ENCODE measurements at places on chromosomes 4 and X. TPM values are rescaled to one million over a fixed set of nuclear protein-coding genes. Genes with fewer than 3 reads are reported as not detected.

DNA sequence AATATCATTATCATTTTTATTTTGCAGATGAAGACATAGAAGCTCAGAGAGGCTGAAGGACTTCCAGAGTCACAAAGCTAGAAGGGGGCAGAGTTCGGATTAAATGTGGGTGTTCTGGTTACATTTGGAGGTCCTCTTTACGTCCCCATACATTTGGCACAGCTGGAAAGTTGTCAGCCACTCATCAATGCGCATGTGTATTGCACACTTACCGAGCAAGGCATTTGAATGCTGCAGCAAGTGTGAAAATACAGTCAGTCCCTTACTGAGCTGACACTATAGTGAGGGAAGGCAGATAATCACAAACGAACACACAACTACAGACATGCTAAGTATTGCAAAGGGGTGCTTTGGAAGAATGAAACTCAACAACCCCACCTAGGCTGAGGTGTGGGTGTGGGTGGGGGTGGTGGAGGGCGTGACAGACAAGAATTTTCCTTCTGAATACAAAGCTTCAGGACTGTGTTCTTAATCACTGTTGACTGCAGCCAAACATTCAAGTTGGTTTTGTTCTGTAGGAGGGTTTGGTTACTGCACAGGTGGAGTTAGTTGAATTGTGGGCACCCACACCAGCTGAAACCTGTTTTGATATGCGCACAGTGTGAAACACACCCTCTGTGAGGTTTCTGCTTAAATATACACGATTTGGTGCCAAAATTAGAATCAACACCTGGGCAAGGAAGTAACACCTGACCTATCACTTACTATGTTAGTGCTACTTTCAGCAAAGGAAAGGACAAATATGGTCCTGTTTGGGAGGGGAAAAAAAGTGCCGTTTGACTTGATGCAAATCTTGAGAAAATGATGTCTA lies 72.4 kb downstream of the COQ2 start:
- no peak for DNase-seq

DNA sequence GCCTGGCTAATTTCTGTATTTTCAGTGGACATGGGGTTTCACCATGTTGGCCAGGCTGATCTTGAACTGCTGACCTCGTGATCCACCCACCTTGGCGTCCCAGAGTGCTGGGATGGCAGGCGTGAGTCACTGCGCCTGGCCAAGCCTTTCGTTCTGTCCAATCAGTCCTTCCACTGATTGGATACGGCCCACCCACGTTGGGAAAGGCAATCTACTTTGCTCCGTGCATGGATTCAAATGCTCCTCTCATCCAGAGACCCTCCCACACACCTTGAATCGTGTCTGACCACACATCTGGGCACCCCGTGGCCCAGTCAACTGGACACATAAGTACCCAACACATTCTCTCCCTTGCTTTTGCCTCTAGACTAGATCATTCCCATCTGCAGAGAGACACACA lies 74.9 kb downstream of the CRLF2 start:
- DNase-seq = no peak

DNA sequence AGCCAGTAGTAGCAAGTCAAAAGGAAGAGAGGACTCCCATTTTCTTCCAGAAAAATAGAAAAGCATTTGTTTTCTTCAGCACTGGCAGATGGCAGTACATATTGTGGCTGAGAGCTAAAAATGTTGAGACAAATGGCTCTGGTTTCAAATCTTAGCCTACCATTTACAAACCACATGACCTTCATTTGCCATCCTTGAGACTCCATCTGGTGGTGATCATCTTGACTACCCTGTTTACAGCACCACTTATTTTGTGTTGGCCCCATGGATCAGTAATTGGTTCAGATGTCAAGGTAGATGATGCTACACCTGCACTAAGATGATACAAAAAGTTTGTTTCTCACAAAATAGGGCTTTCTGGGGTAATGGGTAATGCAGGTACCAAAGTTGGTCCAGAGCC lies 951.8 kb upstream of the IGFBP7 start:
- DNase-seq = no peak

- DNase-seq = no peak
Measured at GRCh38 chr4:11724731-11725130, 296.0 kb upstream of the HS3ST1 start.

DNA sequence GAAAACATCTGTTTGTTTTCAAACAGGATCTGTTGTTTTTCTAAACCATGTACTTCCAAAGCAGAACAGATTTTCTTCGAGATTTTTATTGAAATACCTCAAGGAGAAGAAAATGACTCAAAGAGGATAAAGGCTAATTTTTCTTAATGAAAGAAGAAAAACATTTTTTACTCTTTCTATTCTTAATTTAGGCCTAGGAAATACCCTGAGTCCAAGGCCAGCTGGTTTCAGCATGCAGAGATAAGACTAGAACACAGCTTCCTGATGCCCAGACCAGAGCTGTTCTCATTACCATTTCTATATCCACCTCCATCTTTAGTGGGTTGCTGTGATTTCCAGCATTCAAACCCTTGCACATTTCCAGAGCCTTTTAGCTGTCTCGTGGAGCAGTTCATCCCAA lies 18.3 kb downstream of the GAB1 start:
- no peak for DNase-seq

- no peak for DNase-seq
Measured at GRCh38 chrX:40202456-40202855, 104.7 kb upstream of the BCOR start.

DNA sequence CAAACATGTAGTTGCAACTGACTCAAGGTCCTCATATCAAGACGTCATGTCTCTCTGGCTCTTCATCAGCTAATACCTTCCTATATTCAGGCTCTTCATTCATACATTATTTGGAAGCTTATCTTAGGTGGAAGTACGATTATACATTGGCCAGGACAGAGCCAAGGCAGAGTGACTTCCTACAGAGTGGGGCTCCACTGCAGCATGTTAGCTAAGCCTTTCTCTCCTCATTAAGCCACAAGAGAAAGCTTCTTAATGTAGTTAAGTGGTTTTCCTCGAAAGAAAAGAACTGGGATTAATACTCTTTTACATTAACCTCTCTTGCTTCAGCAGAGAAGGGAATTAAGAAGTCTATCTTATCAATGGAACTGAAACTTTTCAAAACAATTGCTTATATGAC lies 15.0 kb downstream of the C4orf33 start:
- no peak for DNase-seq

GRCh38 chrX:13167481-13168231 lies 123.2 kb upstream of the FAM9C start:
- DNase-seq = no peak

DNA sequence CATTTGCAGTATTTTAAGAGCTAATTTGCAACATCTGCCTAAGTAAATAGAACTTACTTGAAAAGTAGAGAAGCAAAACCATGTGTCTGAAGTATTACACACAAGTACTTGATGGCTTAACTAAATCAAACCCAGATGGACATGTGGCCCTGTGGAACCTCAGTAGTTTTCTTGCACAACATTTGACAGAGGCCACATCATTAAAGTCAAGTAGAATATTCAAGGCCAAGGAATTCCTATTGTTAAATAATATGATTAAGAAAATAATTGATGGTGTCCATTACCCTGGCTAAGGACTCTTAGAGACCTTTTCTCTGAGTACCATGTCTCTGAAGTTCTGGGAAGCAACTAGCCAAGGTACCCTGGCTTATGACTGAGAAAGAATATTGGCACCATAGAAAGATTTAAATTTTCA lies 135.4 kb upstream of the OTUD4 start:
- no peak for DNase-seq

DNA sequence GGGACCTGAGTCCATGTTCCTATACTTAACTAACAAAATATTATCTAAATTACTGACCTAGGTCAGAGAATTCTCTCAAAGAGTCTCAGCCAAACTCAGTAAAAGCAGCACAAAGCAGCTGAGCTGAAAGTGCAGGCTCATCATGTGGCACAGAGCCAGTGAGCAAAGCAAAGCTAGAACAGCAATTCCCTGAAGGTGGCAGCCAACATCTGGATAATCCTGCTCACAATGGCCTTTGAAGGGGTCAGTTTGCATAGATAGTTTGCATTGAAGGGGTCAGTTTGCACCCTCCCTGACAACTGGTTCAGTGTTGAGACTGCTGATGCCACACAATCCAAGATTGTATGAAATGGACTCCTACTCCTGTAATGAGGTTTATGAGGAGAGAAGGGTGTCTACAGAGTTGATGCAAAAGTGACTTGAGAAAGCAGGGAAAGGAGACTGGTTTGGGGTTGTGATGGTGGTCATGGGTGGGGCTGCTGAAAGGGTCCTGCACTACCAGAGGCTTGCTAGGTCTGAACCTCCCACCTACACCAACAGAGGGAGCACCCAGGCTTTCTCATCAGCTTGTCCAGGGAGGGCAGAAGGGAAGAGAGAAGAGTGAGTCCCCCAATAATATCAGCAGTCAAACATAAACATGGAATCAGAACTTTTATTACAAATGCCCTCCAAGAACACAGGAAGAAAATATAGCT lies 39.7 kb downstream of the TRIM61 start:
- peak; percentile 8 for DNase-seq

- no peak for DNase-seq
Measured at GRCh38 chr4:40811956-40812355, 62.2 kb downstream of the NSUN7 start.

GRCh38 chr4:65023883-65024670 lies 614.8 kb upstream of the TECRL start:
- no peak for DNase-seq

DNA sequence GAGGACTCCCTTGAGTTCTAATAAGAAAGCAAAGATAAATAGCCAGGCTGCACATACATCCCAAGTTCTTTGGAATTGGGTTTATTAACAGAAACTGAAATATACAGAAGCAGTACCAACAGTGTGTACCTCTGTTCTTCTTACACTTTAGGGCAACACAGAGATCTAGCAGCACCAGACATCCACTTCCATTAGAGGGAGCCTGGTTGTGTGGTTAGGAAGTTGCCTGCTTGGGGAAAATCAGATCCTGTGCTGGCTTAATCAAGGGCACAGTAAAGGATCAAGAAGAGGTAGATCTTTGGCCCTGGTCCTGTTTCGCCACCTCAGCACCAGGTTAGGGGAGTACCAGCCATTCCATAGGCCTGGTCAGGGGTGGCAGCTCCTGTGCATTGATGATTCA lies 231.1 kb upstream of the ARHGAP24 start:
- no peak for DNase-seq

GRCh38 chr4:55758570-55758969 lies 61.0 kb upstream of the EXOC1L start:
- DNase-seq = no peak

- DNase-seq = no peak
Measured at GRCh38 chrX:43631841-43632240, 24.3 kb upstream of the MAOA start.

- no peak for DNase-seq
Measured at GRCh38 chr4:6811165-6811564, 28.6 kb downstream of the KIAA0232 start.

DNA sequence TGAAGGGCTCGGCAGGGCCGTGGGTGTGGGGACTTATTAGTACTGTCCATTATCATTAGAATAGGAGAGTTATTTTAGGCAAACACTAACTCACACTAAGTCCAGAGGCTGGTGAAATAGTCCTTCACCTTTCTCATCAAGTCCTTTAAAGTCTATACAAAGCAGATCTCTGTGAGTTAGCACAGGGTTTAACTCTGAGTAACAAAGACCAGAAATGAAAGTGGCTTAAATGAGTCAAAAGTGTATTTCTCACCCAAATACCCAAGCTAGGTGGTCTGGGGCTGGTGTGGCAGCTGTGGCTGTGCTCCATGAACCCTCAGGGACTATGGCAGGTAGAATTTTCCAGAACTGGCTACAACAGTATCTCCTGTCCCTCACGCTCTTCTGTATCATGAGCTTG lies 263.2 kb downstream of the BCOR start:
- no peak for DNase-seq

DNA sequence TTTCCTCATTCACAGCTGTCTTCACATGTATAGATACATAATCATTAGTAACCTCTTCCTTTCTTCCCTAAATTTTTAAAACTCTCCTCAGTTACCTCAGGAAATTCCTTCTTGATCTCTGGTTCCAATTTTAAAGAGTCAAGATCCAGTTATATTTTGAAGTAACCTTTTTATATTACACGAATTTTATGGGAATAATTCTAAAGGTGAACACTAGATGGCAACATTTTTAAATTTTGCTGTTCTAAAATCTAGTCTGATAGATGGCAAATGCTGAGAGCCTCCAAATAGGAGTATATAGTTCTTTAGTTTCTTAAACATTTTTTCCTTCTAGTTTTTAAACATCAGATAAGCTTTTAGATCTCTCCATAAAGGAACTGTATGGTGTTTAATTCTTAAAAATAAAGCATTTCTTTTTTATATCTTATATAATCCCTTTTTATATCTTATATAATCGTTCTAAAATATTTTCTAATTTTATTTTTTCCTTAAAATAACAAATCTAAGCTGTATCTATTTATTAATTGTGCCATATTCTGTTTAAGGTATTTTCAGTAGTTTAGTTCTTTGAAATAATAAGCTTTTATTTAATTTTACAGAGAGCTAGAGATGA lies 37.9 kb upstream of the PAPSS1 start:
- peak; percentile 25 for DNase-seq

DNA sequence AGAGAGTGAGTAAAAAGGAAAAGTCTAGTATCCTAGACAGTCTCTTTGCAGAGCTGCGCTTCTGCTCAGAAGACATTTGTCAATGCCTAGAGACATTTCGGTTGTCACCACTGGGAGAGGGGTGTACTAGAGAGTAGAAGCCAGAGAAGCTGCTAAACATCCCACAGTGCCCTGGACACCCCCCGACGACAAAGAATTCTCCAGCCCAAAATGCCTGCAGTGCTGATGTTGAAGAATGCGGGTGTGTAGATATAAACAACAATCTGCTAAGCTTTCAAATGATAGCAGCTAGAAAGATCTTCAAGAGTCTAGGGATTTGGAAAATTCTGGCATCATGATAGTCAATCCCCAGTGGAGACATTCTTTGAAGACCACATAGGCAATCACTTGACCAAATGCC lies 90.1 kb downstream of the PALLD start:
- no peak for DNase-seq

DNA sequence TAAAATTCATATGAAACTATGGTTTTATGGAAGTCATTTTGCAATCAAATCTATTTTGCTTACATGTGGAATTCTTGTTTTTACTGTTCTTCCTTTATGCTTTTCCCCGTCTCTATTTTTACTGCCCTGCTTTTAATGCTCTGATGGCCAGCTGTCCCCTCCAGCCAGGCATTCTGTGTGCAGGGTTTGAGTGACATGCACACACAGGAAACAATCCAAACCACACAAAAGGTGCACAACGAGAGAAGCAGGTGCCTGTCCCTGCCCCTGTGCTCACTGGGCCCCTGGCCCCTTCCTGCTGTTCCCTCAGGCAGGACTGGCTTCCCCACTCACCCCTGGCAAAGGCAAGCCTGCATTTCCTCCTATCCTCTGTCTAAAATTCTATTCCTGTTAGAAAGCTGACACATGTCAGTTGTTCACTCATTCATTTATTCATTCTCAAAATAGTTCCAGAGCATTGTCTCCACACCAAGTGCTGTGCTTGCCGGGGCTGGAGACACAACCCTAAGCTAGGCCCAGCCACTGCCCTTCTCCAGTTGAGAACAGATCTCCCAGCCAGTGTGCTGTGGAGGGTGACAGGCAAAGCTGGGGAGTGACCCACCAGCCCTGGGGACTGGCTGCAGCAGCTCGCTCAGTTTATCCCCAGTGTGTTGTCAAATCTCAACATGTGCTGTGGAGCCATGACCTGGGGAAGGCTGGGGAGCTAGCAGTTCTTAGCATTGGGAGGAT lies 346.3 kb downstream of the FBXW7 start:
- no peak for DNase-seq

HDAC6 gene
- 44.9 TPM for total RNA-seq

CDX4 gene
- not detected for total RNA-seq

PCDH7 gene
- 5.7 TPM for total RNA-seq

FABP2 gene
- total RNA-seq = not detected

SYTL4 gene
- total RNA-seq = 7.4 TPM

AREG gene
- 6.8 TPM for total RNA-seq

Measured in NCI-H460 (cell line).